ENCODE measurements at places on chromosomes 11 and 22.

- DNase-seq: no peak
Observed at GRCh38 chr11:17649261-17649660, 70.1 kb upstream of the MYOD1 start.

- DNase-seq: no peak
Observed at GRCh38 chr11:103024086-103024485, 67.9 kb downstream of the DCUN1D5 start.

DNA sequence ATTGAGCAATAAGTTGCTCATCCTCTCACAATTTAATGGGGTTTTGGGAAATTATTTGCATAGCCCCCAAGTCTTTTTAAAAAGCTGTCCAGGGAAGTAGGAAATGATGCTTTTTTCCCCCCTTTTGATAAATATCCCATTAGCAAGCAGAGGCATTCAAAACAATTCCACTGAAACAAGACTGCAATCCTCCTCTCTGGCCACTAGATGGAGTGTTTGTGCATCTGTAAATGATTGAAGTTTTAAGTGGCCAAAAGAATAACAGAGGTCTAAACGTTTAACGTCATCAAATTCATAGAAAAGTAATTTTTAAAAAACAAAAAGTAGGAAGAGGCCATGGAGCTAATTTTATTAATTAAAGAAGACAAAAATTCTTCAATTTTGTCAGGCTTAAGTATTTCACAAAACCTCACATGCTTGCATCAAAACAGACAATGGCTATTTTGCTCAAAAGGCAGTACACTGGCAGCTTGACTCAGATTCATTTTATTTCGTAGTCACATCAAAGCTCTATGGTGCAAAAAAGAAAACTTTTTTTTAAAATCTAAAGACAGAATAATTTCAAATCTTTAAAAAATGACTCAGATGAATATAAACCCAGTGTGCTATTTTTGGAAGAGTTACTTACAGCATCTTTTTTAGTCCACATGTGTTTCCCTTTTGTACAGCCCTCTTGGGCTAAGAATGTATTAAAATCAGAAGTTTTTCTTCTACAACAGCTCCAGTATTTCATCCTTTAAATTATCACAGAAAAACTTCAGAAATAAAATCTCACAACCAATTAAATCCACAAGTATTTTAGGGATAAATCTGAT lies 17.8 kb downstream of the CHORDC1 start:
- DNase-seq: no peak

DNA sequence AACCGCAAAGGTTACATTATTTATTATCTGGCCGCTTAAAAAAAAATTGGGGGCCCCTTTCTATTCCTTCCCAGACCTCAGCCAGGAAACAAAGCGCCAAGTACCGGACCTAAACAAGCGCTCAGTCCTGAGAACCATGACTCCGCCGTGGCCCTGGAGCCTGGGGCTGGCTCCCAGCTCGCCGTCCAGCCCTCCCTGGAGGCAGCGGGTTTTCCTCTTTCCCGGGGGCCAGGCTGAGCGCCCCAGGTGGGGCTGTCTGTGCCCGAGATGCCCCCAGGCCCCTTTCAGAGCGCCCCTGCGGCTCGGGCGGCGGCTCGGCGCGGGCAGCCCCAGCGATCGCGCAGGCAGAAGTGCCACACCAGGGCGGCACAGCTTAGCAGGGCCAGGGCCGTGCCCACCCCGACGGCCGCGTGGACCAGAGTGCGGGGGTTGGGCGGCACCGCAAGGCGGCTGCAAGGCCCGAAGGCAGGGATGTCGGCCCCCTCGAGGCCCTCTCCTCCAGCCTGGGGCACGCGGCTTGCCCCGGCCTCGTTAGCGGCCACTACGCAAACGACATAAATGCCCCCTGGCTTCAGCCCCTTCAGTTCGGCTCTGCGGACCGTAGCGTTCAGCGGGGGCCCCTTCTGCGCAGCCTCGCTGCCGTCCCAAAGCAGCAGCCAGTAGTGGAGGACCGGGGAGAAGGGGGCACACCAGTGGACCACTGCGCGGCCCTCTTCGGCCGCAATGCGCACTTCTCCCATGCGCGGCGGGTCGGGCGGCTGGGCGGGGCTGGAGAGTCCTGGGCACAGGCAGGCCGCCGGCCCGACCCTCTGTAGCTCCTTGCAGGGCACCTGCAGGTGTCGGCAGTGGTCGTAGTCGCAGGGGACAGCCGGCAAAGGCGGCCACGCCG lies 1.6 kb downstream of the LRRN4CL start:
- DNase-seq: no peak

GRCh38 chr11:118238929-118239328 lies 13.2 kb downstream of the MPZL3 start:
- DNase-seq: no peak
